Prostate gland (tissue), 2 donors: ENCODE measurements at places on chromosomes 7 and 10. TPM values are rescaled to one million over a fixed set of nuclear protein-coding genes. Genes with fewer than 3 reads are reported as not detected.

DNA sequence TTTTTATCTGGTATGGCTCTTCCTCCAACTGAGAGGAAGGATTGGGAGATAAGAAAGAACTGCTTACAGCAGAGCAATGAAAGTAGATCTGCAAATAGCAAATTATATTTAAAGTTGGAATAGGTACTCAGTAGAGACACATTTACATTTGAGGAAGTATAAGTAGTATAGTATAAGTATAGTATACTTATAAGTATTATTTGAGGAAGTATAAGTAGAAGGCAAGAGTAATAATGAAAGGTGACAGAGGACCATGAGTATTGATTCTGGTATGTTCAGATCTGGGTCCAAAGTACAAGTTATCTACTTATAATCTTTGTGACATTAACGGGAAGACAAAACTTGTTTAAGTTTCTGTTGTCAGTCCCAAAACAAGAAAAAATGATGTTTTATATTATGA lies 527.6 kb upstream of the SORCS1 start:
- H3K4me3 ChIP-seq: no peak overlapping the region
- H3K27me3 ChIP-seq: no peaks in the 10 kb centered on the region
- no peaks in the 10 kb centered on the region for H3K36me3 ChIP-seq
- no peak for DNase-seq
- H3K4me1 ChIP-seq: no peaks in the 10 kb centered on the region

DNA sequence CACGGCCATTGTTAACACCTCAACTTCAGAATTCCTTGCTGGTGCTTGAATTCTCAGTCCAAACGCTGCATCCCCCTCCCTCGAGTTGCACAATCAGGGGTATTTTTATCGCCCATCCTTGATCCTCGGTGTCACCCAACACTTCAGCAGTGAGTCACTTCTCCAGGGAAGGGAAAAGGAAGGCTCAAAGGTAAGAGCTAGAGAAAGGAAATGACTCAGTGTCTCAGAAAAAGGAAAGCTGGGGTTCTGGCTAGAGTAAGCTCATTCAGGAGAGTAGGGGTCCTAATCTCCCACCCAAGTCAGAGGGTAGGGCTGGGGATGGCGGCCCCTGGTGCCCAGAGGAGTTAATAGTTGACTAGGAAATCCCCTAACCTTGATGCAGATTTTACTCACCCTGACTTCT lies 39.8 kb upstream of the TRIM8 start:
- no peak overlapping the region for H3K4me3 ChIP-seq
- H3K27me3 ChIP-seq: no peaks in the 10 kb centered on the region
- H3K4me1 ChIP-seq: no peaks in the 10 kb centered on the region
- H3K36me3 ChIP-seq: no peaks in the 10 kb centered on the region

DNA sequence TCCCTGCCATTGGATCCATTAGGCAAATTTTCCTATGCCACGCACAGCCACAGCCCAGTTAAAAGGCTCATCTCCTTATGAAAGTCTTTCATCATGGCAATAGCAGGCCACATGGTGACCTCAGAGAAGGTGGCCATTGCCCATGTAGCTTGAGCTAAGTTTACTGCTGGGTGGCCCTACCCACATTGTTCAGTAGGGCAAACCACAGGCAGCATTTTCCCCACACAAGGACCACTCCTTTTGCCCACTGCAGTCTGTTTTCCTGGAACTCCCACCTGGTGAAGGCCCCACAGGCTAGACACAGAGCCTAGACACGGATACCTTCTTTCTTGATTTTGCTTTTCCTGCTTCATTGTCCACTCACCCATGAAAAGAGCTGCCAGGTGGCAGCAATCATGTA lies 101.5 kb upstream of the NPVF start:
- no peak overlapping the region for H3K4me3 ChIP-seq
- H3K36me3 ChIP-seq: no peaks in the 10 kb centered on the region
- H3K27ac ChIP-seq: no peak overlapping the region
- no peaks in the 10 kb centered on the region for H3K27me3 ChIP-seq
- DNase-seq: no peak

DNA sequence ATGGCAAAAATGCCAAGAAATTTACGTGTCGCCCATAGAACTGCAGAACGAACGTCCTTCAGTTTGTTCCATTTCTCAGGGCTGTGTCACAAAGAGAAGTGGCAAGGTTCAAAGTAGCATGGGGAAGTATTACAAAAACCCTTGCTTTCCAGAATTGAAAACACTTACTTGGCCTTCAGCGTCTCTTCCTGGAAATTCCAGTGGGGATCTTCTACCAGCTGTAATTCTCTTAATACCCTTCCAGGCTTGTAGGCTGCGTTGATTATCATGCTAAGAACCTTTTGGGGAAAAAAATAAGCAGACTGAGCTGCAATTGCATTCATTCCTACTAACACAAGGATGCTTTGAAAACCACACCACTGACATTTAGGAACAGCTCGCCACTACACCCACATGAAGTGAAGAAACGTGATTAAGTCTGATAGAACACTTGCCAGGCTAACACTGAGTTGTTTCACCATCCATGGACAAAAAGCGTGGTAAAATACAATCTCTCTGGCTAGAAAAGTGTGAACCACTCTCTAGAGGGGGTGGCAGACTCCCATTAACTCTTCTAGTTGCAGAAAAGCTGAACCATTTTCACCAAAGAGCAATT lies 222.3 kb downstream of the SFMBT2 start:
- no peak overlapping the region for H3K27ac ChIP-seq
- no peak overlapping the region for H3K4me3 ChIP-seq
- H3K36me3 ChIP-seq: no peaks in the 10 kb centered on the region
- no peak for DNase-seq

GRCh38 chr7:120273476-120273975 lies 551 bp downstream of the KCND2 start:
- no peak for DNase-seq
- peaks cover 5% of the 10 kb centered on the region for H3K4me1 ChIP-seq
- no peak overlapping the region for H3K27ac ChIP-seq

DNA sequence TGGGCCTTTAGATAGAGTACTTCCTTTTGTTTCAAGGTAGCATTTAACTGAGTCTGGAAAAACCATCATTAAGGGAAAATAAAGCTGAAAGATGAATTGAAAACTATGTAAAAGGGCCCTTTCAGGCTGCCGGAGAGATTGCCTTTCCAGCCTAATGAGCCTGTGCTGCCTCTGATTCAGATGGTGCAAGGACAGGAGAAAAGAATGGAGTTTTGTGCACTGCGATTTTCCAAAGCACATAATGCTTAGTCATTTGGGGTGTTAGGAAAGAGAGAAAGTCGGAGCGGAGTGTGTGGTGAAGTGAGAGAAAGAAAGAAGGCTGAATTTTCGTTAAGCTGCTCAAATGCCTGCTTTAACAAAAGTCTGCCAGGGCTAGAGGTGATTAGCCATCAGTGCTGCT lies 259.7 kb downstream of the PAXIP1 start:
- no peak overlapping the region for H3K27ac ChIP-seq
- no peaks in the 10 kb centered on the region for H3K36me3 ChIP-seq
- no peaks in the 10 kb centered on the region for H3K27me3 ChIP-seq
- H3K4me1 ChIP-seq: no peaks in the 10 kb centered on the region

DNA sequence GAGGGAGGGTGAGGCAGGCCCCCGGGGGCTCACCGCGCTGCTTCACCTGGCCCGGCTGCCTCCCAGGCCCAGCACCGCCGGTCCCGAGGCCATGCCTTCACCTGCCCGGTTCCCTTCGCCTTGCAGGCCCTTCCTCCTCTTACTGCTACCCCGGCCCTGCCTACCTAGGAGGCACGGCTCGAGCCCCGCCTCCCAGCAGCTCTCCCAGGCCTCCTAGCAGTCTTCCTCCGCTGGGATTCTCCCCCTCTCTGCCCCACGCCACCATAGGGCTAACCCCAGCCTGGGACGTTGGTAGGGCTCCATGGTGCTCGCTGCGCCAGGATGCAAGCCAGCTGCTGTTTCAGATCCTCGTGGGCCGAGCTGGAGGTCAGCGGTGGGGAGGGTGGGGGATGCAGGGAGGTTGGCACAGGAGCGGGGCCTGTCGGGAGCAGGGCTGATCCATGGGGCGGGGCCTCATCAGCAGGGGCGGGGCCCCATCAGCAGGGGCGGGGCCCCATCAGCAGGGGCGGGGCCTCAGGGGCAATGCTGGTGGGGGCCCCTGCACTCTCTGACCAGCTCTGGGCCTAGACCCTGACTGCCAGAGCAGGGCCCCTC lies 63.3 kb downstream of the RASGEF1A start:
- no peaks in the 10 kb centered on the region for H3K36me3 ChIP-seq
- H3K4me3 ChIP-seq: no peak overlapping the region
- no peaks in the 10 kb centered on the region for H3K27me3 ChIP-seq
- DNase-seq: no peak
- H3K4me1 ChIP-seq: no peaks in the 10 kb centered on the region
- H3K27ac ChIP-seq: no peak overlapping the region

The PRPS1L1 gene
- 2.7 TPM for total RNA-seq

The CPEB3 gene
- total RNA-seq: 16.9 TPM

The MYH16 gene
- total RNA-seq: 0.97 TPM

GRCh38 chr10:58590152-58590840 lies 77.6 kb downstream of the BICC1 start:
- H3K4me1 ChIP-seq: no peaks in the 10 kb centered on the region
- DNase-seq: no peak
- no peak overlapping the region for H3K4me3 ChIP-seq
- no peaks in the 10 kb centered on the region for H3K27me3 ChIP-seq
- no peak overlapping the region for H3K27ac ChIP-seq

DNA sequence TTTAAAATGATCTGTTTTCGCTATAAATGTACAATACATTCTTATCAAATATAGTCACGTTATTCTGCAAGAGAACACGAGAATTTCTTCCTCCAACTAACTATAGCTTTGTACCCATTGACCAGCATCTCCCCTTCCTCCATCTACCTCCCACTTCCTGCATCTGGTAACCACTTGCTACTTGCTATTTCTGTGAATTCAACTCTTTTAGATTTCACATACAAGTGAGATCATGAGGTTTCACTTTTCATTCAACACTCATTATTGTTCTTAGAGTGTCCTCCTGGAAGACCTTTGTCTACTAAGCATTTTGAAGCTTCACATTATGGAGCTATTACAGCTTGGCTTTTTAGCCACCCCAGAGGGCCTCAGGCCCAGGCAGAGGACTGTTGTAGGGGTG lies 741.3 kb upstream of the FZD8 start:
- no peak overlapping the region for H3K4me3 ChIP-seq
- H3K27me3 ChIP-seq: no peaks in the 10 kb centered on the region
- H3K36me3 ChIP-seq: no peaks in the 10 kb centered on the region
- no peaks in the 10 kb centered on the region for H3K4me1 ChIP-seq
- H3K27ac ChIP-seq: no peak overlapping the region

The INMT gene
- 41.4 TPM for total RNA-seq

DNA sequence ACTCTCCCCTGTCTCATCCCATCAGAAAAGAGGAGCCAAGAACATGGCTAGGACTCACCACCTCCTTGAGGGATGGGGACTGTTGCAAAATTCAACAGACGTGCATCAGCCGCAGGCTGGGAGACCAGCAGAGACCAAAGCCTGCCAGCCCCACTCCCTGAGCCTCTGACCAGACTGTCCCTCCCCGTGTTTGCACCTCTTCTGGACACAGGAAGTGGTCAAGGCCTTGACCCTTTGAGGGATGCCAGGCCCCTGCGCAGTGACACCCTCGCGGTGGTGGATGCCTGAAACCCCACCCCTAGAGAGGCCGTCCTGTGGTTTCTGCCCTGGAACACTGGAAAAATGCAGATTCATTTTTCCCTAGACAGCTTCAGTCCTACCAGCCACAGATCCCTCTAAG lies 128.4 kb upstream of the TCF7L2 start:
- no peaks in the 10 kb centered on the region for H3K4me1 ChIP-seq
- no peak overlapping the region for H3K27ac ChIP-seq
- H3K4me3 ChIP-seq: no peak overlapping the region
- H3K27me3 ChIP-seq: no peaks in the 10 kb centered on the region

- H3K36me3 ChIP-seq: no peaks in the 10 kb centered on the region
- no peak for DNase-seq
- H3K4me1 ChIP-seq: no peaks in the 10 kb centered on the region
- no peak overlapping the region for H3K4me3 ChIP-seq
- no peak overlapping the region for H3K27ac ChIP-seq
- no peaks in the 10 kb centered on the region for H3K27me3 ChIP-seq
Measured at GRCh38 chr10:106083572-106083971, 1080.9 kb downstream of the SORCS1 start.

DNA sequence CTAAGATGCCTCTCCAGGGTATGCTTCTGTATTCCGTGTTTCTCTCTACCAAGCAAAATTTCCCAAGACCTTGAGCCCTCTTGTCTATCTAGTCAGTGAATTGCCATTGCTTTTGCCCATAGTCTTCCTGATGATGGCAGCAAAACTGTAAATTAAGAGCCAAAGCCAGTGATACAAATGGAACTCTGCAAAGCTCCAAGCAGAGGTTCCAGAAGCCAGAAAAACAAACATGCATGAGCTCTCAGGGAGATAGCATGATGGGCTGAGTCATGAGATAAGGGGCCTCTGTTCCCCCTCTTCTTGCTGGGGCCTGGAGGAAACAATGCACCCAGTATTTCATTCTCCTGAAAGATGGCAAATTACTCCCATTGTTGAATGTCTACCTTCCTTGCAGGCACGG lies 24.7 kb downstream of the LSMEM1 start:
- no peak for DNase-seq
- no peak overlapping the region for H3K4me3 ChIP-seq
- H3K27me3 ChIP-seq: no peaks in the 10 kb centered on the region
- no peaks in the 10 kb centered on the region for H3K4me1 ChIP-seq

DNA sequence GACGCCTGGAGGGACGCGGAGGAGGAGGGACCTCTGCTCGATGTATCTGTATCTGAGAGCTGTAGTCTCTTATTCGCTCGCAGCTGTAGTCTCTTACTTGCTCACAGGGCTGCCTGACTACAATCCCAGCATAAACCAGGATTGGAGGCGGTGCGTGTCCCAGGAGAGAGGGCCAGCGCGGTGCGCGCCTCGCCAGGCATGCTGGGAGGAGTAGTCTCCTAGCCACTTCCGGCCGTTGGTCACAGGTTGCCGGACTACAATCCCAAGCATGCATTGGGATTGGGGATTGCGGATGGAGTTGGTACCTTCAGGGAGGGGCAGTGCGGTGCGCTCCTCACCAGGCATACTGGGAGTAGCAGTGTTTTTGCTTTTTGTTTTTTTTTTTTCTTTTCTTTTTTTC lies 421.7 kb upstream of the NUPR2 start:
- H3K27me3 ChIP-seq: no peaks in the 10 kb centered on the region
- no peaks in the 10 kb centered on the region for H3K36me3 ChIP-seq
- no peak for DNase-seq
- H3K4me3 ChIP-seq: no peak overlapping the region
- no peak overlapping the region for H3K27ac ChIP-seq

The PTPRN2 gene
- total RNA-seq: 55.5 TPM
